Smooth muscle cell of the umbilical artery (primary cell): ENCODE measurements at places on chromosomes 4 and X. TPM values are rescaled to one million over a fixed set of nuclear protein-coding genes. Genes with fewer than 3 reads are reported as not detected.

Gene GAGE12F
- total RNA-seq, result not detected in 2 replicates

Gene MTNR1A
- 0.23 TPM in 1 of 2 replicates, not detected in the other for total RNA-seq

Gene GRIA2
- total RNA-seq, result not detected in 2 replicates

Gene IL13RA2
- 35.6 and 63.2 TPM in 2 replicates for total RNA-seq
